Stimulated activated CD4-positive, alpha-beta T cell treated with anti-CD3 and anti-CD28 coated beads, Interleukin-12 subunit alpha, Interleukin-12 subunit beta, amount 100 ng/mL, for 48 hours (primary cell): ENCODE measurements at places on chromosomes 12 and 14.

DNA sequence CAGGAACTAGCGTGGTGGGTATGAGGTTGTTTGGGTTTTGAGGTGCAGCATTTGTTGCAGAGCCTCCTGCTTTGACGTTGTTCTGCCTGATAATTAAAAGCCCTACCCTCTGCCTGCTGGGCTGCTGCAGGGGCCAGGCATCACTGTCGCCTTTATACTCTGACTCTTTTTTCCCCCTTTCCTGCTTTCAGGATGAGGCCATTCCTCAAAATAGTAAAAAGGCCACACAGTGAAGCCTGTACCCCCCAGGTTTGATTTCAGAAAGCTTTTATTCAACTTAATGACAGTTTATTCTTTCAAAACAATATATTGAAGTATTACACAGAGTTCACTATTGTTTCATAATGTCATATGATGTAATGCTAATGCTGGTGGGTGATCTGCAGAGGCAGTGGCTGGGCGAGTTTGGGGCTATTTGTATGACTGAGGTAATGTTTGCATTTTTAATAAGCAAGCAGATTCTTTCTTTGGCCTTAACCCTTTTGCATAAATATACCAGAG lies 9.1 kb downstream of the BORCS5 start:
- no peak for DNase-seq

GRCh38 chr12:81249976-81250375 lies 172.1 kb downstream of the ACSS3 start:
- no peak for DNase-seq

DNA sequence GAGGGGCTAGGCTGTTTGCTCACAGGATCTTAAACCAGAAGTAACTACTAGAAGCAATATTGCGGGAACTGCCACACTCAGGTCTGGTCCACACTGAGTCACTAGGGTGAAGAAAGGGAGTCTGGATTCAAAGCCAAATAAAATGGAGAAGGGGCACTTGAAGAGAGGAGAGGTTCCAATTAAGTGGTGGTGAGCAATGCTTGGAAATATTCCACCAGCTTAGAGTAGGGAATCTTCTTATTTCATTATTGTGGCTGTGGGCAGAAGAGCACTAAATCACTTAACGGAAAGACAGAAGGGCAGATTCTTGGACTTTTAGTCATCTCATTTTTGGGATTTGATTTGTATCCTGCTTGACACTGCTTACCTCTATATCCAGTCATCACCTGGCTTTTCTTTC lies 48.6 kb upstream of the PPP1R12A start:
- no peak for DNase-seq

GRCh38 chr14:89117012-89117411 lies 292.6 kb downstream of the TTC8 start:
- no peak for DNase-seq

GRCh38 chr12:122825773-122826724 lies 9.2 kb upstream of the HIP1R start:
- DNase-seq: no peak

DNA sequence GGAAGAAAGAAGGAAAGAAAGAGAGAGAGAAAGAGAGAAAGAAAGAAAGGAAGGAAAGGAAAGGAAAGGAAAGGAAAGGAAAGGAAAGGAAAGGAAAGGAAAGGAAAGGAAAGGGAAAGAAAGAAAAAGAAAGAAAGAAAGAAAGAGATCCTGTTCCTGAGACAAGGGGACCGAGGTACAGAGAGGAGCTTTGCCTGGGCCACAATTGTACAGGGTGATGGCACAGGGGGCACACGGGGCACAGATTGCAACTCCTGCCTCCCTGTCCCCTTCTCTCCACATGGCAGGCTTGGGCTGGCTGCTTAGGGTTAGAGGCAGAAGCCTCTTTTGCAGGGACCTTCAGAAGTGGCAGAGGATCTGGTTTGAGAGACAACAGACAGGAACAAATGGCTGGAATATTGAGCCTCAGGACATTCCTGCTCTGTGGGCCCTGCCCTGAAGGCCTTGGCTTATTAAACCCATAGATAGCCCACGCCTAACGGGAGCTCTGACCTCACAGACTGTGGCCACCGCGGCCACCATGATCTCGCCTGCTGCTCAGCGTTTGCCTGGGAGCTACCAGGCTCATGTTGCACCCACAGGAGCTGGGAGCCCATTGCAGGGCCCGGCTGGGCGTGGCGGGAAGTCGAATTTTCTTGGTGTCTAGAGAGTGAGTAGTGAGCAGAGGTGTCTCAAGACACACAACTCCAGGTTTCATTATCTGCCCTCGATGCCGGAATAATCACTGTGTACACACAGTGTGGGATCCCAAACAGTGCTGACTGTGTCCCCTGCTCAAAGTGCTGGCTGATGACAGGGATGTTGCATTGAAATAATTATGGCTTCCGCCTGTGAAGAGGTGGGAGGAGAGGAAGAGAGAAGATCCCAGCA lies 147.9 kb upstream of the NCOR2 start:
- DNase-seq: no peak

DNA sequence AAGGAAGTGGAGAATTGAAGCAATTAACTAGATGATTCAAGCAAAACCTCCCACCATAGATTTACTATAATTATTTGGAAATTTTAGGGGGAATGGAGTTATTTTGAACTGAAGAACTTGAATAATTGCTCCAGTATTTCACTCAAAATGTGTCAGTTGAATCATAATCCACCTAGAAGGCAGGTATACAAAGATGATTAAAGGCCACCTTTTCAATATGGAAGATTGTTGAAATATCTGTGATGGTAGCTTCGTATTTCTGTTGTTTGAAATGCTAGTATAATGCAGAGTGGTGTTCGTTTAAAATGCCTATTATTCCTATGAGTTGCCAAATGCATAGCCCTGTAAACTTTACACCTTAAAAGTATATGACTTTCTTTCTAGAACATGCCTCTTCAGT lies 3.1 kb downstream of the HMGA2 start:
- no peak for DNase-seq

GRCh38 chr14:59529189-59529588 lies 44.9 kb downstream of the JKAMP start:
- no peak for DNase-seq

- DNase-seq: no peak
Measured at GRCh38 chr14:77037938-77038568, 9.5 kb upstream of the IRF2BPL start.

DNA sequence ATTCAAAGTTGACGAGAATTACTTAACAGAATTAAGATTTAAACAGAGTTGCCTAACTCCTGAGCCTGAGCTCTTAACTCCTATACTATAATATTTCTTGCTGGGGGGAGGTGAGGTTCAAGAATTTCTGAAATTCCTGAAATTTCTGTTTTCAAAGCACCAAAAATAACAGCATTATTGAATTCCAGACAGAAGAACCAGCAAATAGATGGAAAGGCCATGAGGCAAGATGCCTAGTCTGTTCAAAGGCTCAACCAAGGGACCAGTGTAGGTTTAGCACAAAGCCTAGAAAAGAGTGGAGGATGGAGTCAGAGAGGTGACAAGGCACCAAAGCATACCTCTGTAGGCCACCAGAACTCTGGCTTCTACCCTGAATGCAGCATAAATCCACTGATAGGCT lies 76.4 kb downstream of the PPP1R12A start:
- no peak for DNase-seq
